ENCODE measurements at places on chromosomes 11 and 22. TPM values are rescaled to one million over a fixed set of nuclear protein-coding genes. Genes with fewer than 3 reads are reported as not detected.

DNA sequence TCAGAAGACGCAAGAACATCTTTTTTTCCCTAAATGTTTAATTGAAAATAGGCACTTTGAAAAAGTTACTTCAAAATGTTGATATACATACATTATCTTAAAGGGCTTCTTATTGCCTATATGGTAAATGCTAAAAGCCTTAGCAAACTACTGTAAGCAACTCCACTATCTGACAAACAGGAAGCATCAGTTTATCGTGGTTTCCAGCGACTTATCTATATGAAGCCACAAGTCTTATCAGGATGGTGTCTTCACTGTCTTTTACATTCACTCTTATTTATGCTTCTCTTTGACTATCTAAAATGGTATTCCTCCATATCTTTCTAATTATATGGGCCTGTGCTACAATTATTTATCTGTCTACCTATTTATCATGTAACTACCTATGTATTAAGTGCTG is 2091.9 kb downstream of the LRRC4C start:
- no peak for DNase-seq

- peak; percentile 55 for DNase-seq
These were observed 2.4 kb upstream of the SYT8 start for GRCh38 chr11:1832211-1832919.

DNA sequence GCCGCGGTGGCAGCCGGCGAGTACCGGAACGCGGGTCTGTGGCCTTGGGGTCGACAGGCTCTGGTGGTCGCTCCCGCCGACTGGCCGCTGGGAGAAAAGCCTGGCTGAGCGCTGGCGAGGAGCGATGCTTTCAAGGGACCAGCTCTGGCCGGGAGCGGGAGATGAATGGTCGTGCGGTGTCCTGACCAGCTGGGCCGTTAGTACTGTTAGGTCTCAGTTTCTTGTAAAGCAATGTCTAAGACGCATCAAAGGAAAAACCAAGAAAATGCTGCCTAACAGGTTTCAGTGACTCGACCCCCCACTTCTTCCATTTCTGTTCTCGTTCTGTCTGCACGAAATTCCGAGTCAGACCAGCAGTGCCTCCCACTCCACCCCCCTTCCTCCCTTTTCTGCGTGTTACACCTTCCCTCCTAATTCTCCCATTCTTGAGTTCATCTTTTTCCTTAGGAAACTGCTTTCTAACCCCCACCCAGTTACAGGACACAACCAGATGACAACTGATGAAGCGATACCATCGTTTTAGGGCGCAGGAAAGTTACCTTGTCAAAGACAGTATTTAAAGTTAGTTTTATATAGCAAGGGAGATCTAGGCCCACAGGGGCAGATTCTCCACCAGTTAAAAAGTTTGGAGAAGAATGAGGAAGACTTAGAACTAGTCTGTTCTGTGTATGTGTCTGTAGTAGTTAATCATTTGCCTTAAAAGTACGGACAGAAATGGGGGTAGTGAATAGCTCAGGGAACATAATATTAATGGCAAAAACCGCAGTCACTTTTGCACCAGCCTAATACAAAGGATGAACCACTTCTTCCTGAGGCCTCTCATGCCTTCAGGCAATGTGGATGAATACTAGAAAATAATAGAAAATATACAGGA is 1.0 kb downstream of the CUL5 start:
- DNase-seq = no peak

Gene OR8G1
- not detected for total RNA-seq

Gene MMP1
- total RNA-seq = 0.41 TPM

DNA sequence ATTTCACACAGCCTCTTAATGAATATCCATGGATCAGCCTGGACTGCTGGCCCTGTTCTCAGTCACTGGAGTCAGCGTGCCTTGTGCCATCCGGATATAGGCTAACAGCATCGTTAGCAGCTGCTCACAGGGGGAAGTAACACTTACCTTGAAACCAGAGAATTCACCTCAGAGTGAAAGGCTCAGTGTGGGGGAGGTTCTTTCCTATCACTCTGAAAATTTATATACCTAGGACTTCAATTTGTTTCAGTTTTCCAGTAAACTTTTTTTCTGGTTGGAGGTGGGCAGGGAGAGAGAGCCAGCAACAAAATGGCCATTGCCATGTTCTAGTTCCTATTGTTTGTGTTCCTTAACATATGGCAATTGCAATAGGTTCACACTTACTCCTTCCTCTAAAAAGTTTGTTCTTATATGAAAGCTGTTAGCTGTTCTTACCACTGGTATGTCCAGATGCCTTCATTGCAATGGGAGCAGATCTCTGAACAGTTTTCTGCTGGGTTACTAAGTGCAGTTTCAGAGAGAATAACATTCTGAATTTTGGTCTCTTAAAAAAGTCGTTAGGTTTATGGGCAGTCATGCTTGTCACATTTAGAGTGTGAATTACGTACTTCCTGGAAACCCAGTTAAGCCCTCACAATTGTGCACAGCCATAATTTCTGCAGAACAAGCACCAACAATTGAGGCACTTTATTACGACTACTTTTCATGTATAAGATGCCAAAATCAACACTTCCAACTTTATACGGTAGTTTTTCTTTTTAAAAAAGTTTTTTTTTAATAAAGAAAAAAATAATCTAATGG is 247.6 kb downstream of the CADM1 start:
- DNase-seq = no peak

- DNase-seq = no peak
These were observed 100.3 kb downstream of the CCDC83 start for GRCh38 chr11:85955531-85955930.

GRCh38 chr11:45394294-45395085 is 108.3 kb upstream of the SYT13 start:
- no peak for DNase-seq

DNA sequence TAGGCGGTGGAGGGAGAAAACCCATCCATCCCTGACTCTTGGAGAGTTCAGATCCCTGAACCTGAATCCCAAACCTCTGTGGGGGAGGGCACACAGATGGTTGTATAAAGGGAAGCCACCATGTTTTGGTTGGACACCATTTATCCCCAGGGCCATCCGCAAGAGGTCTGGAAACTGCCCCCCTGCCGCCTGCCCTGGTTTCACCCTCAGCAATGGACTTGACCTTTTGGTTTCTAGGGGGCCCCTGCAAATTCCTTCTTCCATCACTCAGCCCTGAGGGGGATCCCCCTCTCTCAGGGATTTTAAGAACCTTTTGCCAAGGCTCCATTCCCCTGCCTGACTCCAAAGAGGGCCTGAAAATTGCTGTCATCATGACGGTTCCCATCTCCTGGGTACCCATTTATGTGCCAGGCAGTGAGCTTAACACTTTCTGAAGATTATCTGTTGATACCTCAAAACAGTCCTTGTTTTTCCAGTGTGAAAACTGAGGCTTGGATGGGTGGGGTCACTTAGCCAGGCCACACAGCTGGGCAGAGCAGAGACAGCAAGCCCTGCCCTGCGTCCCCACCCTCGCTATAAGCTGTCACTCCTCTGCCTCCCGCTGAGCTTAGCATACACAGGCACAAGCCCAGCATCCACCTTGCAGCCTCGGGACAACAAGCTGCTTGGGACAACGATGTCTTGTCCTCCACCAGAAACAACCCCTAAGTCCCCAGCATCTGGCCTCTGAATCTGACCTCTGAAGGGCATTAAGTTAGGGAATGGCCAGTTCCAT is 33.2 kb upstream of the CRYBB3 start:
- DNase-seq = no peak

- DNase-seq = peak; percentile 74
These were observed 28.7 kb downstream of the CHRDL2 start for GRCh38 chr11:74702383-74703007.

DNA sequence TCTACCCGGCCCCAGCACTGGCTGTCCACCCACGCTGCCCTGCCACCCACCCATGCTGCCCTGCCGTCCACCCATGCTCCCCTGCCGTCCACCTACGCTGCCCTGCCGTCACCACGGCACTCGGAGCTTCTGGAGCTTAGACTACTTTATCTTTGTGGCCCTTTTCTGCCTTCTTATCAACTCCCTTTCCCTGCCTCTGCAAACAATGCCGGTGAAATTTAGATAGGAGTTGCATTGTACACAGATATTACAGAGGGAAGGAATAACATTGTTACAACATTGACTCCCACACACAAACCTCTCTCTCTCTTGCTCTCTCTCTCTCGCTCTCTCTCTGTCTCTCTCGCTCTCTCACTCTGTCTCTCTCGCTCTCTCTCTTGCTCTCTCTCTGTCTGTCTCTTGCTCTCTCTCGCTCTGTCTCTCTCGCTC is 33.7 kb upstream of the BRSK2 start:
- no peak for DNase-seq

DNA sequence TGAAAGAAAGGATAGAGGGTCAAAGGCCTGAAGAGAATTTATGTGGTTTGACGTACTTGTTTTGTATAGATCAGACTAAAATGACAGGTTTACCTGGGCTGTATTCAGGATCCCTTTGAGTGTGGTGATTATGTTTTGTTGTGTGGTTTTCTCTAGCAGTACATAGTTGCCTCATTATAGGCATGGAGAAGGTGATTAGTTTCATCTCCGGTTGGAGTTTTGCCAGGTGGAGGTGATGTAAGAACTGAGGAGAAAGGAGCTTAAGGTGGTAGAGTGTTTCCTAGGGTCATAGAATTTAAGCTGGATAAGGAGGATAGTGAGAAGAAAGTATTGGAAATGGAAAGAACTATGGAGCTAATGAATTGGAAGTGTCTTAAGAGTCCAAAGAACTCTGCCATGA is 229.0 kb downstream of the TMEM135 start:
- no peak for DNase-seq

Gene HEPN1
- not detected for total RNA-seq

DNA sequence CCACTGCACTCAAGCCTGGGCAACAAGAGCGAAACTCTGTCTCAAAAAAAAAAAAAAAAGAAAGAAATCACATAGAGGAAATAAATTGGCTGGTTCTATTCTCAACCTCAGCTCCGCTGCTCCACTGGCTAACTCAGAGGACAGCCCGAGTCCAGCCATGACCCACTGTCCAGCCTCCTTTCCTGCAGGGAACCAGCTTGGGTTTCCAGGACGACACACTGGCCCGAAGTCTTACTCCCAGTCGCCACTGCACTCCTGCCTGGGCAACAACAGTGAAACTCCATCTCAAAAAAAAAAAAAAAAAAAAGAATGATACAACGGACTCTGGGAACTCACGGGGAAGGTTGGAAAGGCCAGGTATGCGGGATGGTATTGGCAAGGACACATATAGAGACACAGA is 31.5 kb downstream of the APOL3 start:
- DNase-seq = no peak

DNA sequence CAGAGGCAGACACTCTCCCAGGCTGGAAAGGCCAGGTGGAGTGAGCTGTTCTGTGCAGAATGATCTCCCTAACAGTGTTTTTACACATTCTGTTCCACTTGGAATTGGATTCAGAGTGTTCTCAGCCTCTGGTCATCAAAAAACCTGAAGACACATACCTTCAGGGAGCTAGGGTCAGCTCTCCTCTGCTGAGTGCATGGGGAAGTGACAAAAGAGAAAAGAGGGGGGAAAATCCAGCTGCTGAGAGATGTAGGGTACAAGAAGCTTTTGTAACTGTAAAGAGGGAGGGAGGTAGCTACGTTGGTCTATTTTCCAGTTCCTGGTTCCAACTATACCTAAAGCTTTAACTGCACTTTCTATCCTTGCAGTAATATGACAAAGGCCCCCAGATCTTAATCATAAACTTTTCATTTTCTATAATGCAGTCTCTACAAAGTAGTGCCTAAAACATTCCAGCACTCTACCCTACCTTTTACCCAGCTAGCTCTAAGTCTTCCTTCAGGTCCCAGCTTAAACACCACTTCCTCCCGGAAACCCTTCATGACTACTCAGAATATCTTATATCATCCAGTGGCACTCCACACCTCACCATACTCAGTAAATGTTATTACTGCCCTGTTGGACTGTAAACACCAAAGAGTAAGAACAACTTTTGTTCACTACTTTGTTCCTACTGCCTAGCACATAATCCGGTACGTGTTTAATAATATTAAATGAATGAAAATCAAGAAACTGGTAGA is 9.2 kb downstream of the MAPK1 start:
- DNase-seq = no peak

Gene OR52A1
- total RNA-seq = not detected

GRCh38 chr22:19180740-19181410 is 2.3 kb upstream of the SLC25A1 start:
- no peak for DNase-seq

- DNase-seq = no peak
These were observed 93.9 kb downstream of the GRIK4 start for GRCh38 chr11:120605469-120605868.

- DNase-seq = no peak
These were observed 173.7 kb upstream of the NECTIN1 start for GRCh38 chr11:119902656-119903231.

Gene MAP6
- 7.9 TPM for total RNA-seq

GRCh38 chr11:2306452-2306823 is 4.6 kb downstream of the TSPAN32 start:
- DNase-seq = peak; percentile 98

DNA sequence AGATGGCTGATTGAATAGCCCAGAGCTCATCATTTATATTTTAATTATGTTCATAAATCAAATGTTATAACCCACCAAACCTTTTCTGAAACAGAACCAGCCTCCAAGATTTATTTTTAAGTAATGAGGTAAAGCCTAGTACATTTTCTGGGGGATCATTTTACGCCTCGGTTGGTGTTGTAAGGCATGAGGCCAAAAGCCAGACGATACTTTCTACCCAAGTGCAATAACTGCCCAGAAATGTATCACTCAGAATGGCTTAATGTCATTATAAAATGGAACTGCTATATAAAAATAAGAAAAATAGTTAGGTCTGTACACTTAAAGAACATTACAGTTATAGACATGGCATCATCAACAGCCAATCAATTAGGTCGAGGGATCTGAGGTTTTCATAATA is 283.3 kb downstream of the CADM1 start:
- no peak for DNase-seq

Gene H19
- total RNA-seq = 659 TPM

DNA sequence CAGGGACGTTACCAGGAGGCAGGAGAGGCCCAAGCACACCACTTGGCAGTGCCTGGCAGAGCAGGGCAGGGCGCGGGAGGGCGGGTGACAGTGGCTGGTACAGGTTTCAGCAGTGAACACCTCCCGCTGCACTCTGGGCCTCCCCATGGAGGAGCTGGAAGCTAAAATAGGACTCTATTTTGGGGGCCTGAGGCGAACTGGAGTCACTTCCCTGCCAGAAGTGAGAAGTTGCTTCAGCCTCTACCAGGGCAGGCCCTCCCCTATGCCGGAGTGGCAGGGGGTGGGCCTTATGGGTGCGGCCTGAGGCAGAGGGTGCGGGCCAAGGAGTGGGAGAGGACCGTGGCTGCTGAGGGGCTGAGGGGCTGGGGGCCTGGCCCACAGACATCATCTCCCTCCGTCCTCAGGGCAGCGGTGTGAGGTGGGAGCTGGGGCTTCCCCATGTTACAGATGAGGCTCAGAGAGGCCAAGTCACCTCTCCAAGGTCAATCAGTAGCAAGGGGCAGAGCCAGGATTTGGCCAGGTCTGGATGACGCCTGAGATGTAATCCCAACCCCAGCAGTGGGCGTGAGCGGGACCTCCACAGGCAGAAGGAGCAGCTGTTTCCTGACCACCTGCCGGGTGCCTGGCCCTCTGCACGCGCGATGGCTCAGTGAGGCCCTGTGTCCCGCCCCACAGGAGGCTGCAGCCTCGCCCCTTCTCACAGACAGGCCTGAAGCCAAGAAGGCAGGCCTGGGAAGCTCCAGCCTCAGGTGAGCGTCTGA is 39.3 kb downstream of the KCNJ4 start:
- DNase-seq = peak; percentile 6

Data from uterus (tissue), 4 donors.